ENCODE measurements at places on chromosomes 12 and 14. TPM values are rescaled to one million over a fixed set of nuclear protein-coding genes. Genes with fewer than 3 reads are reported as not detected.

- DNase-seq, result no peak
Observed at GRCh38 chr12:72642706-72643105, 370.5 kb downstream of the TRHDE start.

- DNase-seq, result no peak
Observed at GRCh38 chr12:106671840-106672239, 89.0 kb downstream of the RFX4 start.

Gene CCDC175
- not detected for total RNA-seq

Gene MYH7
- not detected for total RNA-seq
